ENCODE measurements at places on chromosomes 16 and 17.

GRCh38 chr17:47726796-47727703 lies 6.0 kb upstream of the TBX21 start:
- no peak for DNase-seq

DNA sequence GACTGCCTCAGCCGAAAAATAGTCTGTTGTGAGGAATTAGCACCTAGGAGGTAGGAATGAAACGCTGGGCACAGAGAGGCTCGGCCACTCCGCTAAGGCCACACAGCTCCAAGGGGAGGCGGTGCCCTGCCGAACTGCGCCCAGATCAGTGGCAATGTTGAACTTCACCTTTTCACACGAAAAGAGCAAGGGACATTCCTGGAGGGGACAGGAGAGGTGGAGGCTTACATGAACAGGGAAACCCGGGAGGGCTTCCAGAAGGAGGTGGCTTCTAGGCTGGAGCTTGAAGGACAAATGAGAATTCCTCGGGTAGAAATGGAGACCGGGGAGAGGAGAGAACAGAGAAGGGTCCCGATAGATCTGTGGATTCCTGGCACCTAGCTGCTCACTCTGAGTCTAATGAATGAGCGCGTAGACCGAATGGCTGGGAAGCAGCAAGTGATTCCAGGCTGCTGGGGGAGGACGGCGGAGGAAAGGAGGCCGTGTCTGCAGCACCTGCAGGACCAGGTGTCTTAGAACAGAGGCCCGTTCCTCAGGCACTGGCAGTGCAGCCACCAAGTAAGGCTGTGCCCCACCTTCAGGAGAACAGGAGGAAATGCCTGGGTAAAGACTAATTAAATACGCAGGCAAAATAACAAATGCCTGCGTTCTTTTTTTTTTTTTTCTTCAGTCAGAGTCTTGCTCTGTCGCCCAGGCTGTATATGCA lies 722 bp upstream of the SLC38A10 start:
- no peak for DNase-seq

DNA sequence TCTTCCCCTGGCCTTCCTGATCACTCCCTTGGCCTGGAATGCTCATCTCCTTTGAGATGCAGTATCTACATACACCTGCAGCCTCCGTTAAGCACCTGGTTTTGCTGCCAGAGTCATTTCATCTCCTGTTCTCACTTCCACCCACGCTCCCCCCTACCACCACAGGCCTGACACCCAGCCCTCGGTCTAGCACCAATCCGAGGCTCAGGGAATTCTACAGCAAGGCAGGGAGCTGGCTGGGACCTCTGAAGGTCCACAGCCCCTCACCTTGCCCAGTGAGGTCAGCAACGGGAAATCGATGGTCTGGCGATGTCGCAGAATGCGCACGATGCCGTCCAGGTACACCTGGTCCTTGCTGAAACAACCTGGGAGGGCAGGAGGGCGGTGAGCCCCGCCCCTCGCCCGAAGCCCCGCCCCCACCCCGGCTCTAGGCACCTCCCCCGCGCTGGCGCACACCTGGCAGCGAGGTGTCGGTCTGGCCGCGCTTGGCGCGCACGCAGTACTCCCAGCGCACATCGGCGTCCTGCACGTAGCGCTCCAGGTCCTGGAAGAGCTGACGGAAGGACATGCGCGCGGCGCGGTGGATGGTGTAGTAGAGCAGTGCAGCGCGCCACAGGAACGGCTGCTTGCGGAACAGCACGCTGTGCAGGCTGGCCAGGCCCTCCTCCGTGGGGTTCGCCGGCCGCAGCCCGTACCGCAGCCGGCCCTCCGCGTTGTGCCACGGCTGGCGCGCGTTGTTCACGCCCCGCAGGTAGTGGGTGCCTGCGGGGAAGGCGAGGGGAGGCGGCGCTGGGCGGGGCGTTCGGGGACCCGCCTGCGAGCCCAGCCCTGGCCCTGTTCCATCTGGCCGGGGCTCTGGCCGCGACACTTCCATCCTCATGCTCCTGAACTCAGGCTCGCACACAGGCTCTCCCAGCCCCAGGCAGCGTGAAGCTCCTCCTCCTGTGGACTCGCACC lies 5.7 kb downstream of the MATCAP1 start:
- DNase-seq, result no peak

DNA sequence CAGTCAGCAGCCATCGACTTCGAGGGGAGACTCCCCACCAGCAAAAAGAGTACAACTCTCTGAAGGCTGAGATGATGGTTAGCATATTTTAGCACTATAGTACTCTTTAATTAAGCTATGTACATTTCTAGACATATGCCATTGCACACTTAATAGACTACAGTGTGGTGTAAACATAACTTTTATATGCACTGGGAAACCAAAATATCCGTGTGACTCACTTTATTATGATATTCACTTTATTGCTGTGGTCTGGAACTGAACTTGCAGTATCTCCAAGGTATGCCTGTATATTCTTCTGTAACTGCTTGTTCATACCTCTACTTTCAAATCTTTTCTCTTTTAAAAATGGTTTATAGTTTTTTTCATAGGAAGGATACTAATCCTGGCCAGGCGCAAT lies 11.0 kb upstream of the NXPH3 start:
- DNase-seq, result no peak

Measured in thoracic aorta (tissue), 2 donors.